ENCODE measurements at places on chromosomes 13 and 19.

DNA sequence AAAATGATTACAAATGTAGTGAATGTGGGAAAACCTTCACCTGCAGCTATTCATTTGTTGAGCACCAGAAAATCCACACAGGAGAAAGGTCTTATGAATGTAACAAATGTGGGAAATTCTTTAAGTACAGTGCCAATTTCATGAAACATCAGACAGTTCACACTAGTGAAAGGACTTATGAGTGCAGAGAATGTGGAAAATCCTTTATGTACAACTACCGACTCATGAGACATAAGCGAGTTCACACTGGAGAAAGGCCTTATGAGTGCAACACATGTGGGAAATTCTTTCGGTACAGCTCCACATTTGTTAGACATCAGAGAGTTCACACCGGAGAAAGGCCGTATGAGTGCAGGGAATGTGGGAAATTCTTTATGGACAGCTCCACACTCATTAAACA, 9.2 kb downstream of the ZNF548 start:
- DNase-seq: no peak

DNA sequence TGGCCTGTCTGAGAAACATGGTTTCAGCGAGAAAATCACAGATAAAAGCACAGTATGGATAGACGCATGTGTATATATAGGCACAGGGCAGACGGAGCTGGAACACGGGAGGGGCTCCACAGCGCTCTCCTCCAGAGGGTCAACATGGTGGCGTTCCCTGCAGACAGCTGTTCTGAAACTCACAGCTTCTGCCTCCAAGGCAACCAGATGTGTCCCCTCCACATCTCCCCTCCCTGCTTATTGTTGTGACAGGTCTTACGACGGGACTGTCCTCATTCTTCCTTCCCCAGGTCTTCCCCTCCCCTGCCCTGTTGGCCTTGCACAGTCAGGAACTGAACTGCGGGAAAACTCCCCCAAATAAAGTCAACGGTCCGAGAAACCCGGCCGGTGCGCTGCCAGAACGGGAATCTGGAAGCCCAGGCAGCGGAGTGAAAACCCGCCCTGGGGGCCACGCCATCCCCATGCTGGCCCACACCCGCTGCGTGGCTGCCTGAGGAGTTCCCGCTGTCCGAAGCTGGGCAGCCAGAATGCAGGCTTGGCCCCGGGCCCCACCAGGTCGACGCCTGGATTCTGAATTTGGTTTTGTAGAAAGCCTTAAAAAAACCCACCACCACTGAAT, 2.6 kb upstream of the TIMM13 start:
- no peak for DNase-seq

GRCh38 chr13:83867708-83868107, 14.6 kb downstream of the SLITRK1 start:
- no peak for DNase-seq

DNA sequence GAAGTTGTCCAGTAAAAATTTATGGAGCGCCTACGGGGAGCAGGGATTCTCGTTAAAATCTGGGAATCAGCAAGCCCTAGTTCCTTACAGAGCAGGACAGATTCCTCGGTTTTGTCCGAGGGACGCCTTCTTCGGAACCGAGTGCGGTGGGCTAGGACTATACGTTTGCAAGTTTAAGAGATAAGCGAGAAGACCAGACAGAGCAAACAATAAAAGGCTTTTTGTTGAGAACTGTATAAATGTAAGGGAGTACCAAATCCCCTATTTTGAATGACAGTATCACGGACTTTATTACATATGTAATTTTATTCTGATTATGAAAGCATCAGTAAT, 971 bp upstream of the ANKRD10 start:
- DNase-seq: no peak

DNA sequence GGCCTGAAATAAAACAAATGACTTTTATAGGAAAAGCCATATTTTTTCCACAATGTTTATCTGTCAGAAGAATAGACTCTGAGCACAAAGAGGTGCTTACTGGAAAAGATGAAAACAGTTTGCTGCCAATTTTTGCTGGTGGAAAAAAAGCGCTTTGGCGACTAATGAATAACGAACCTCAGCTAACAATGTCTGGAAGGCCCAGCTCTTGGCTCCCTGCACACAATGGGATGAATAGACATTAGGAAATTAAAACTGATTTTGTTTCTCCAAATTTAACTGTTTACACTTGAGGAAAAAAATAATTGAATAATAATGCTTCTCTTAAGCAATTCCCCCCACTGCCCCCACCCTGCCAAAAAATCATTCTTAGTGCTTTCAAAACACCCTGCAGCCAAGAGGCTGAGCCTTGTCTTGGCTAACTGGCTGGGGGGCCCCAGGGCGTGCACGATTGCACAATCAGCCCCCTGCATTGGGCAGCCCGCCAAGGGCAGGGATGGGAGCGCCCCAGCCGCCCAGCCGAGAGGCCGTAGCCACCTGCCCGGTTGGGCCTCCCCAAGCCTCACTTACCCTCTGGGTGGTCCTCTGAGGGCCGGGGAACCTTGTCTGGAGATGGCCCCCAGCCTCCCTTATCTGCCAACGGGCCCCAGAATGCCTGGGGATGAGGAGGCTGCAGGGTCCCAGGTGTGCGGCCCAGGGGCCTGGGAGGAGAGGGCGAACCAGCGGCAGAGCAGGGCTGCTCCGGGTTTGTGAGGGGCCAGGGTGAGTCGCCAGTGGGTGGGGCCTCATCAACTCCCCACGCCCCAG, 16.8 kb downstream of the CEBPG start:
- DNase-seq: no peak

DNA sequence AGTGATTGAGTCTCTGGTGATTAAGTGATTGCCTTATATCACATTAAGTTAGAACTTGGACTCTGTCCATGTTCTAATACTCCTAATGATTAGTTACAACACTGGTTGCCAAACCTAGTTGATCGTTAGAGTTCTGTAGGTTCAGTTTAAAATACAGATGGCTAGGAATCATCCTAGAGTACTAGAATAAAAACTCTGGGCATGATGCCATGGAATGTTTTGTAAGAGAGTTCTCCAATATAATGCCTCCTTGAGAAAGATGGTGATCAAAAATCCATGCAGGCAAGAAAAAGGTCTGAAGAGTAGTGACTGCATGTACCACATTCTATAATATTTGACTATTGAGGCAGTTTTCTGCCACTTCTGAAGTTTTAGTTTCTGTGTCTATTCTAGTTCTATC, 176.3 kb downstream of the GPC5 start:
- no peak for DNase-seq

- DNase-seq: no peak
These were observed 688 bp downstream of the ZFP36 start for GRCh38 chr19:39407410-39407659.

GRCh38 chr13:31827707-31828106, 88.4 kb downstream of the RXFP2 start:
- DNase-seq: no peak

- DNase-seq: no peak
These were observed 15.4 kb upstream of the CD22 start for GRCh38 chr19:35313587-35313986.

DNA sequence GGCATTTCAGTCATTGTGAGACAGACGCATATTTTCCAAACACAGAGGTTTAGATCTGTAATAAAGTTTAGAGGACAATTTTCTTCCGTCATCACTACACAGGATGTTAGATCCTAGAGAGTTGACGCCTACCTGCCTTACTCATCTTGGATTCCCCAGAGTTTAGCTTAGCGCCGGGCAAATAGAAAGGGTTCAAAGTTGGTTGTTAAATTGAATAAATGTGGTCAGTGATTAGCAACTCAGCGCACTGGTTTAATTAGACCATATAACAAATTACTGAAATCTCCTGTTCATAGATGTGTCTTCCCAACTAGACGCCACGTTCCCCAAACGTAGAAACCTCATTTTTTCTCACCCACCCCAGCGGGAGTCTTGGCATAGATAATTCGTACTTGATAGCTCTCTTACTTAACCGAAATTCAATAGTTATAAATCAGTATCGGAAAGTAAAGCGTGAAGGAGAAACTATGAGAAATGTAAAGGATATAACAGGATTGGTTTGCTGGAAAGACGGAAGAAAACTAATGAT, 726 bp upstream of the UFM1 start:
- DNase-seq: no peak

- no peak for DNase-seq
These were observed 421 bp upstream of the GPR12 start for GRCh38 chr13:26760832-26761582.

- DNase-seq: no peak
These were observed 4.1 kb downstream of the RHPN2 start for GRCh38 chr19:33060586-33060985.

- peak; percentile 13 for DNase-seq
These were observed 12.7 kb downstream of the SUGT1 start for GRCh38 chr13:52665325-52665724.

DNA sequence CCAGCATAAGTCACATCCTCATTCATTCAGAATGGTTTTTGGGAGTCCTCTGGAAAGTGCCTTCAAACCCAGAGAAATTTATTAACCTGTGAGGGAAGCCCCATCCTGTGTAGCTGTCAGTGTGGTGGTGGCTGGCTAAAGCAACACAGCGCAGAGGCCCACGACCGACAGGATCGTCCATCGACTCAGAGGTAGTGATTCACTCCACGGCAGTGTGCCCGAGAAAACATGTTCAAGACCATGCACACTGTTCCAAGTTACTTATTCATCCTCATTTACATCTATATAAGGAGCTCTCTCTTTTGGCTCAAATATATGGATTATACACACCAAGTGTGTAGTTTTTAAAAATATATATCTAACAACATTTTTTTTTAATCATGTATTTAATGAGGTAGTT, 96.3 kb upstream of the SLC15A1 start:
- no peak for DNase-seq

- DNase-seq: no peak
These were observed 116.8 kb upstream of the CACNA1A start for GRCh38 chr19:13622766-13623715.

DNA sequence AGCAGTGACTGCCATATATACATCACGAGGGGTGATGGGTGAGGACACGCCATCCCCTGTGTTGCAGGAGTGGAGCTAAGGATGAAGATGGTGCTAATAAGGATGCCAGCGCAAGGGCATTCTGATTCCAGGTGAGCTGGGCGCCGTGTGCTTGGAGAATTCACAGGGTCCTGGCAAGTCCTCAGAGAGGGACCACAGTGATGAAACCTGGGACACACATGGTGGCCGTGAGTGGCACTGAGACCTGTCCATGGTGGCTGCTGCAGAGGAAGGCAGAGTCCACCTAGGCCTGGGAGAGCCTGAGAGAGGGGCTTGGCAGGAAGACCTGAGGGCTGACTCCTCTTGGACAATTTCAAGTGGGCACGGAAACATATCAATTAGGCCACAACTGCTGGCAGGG, 65.2 kb downstream of the RFX2 start:
- no peak for DNase-seq

DNA sequence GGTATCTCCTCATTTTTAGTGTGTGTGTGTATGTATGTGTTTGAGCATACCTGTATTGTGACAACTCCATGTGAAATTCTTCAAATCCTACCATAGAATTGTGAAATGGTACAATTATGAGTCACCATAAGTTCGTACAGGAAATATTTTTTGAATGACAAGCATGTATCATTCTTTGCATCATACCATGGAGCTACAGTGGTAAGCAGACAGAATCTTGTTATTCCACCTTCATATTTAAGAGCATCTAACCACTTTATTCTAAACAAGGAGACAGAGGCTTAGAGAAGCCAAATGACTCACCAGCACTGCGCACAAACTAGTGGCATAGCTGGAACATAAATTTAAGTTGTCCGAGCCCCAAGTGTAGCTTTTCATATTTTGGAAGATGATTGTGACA, 4.5 kb upstream of the EPSTI1 start:
- DNase-seq: no peak

- no peak for DNase-seq
These were observed 4.8 kb downstream of the CEBPA start for GRCh38 chr19:33297401-33298145.

- DNase-seq: no peak
These were observed 2.6 kb upstream of the TUBA3C start for GRCh38 chr13:19184176-19184575.

DNA sequence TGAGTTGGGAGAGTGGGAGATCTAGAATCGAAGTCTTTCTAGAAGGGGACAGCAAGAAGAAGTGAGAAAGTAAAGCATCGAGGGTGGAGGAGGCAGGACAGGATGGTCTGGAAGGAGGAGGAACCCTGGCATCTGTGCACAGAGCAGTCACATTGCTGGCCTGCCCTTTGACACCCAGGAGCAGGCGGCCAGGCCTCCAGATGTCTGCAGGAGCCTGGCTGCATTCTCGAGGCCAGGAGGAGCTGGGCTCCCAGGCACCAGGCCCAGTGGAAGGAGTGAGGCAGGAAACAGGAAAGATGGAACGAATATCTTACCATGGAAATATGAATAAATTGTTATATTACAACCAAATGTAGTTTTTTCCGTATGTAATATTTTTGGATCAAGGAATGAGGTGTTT, 27.7 kb upstream of the ARGLU1 start:
- no peak for DNase-seq

DNA sequence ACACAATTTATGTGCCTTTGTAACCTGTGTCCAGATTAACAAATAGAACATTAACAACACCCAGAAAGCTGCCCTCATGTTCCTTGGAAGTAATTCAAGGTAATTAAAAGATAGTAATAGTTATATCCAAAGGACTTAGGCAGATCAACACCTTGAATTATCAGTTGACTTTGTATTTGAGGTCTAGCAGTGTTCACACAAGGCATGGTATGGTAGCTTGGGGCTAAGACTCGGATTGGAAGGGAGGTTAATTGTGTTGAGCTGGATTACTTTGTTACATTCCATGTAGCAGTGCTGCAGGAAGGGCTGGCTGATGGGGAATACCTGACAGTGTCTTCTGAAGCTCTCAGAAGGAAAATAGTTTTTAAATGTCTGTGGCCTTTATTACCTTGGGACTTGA, 16.8 kb downstream of the SLC25A15 start:
- DNase-seq: no peak

DNA sequence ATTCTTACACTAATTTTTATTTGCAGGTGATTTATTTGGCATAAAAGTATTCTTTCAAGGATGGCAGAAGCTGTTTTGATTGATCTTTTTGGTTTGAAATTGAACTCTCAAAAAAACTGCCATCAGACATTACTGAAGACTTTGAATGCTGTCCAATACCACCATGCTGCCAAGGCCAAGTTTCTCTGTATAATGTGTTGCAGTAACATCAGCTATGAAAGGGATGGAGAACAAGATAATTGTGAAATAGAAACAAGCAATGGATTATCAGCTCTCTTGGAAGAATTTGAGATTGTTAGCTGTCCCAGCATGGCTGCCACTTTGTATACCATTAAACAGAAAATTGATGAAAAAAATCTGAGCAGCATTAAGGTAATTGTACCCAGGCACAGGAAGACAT, 1.2 kb downstream of the LACC1 start:
- DNase-seq: no peak

DNA sequence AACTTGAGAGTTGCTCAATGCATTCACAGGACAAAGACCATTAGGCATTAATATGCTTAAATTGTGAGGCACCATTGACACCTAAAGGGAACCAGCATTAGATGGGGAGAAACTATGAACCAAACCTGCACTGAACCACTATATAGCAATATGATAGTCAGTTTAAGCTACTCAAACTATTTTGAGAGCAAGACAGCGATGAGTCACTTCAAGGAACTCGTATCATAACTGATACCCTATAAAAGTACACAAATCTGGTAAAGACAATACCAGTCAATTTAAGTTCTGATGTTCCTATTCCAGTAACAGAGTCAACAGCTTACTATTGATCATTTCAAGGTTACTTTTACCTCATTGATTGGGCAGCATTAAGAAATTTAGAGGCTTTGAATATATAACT, 151.3 kb upstream of the ATXN8OS start:
- DNase-seq: no peak

- no peak for DNase-seq
These were observed 234.9 kb downstream of the PCDH9 start for GRCh38 chr13:66995203-66995611.

Measured in inflammatory macrophage (primary cell).